ENCODE measurements at places on chromosomes 12 and 14.

- no peak for DNase-seq
Observed at GRCh38 chr12:26188641-26189040, 6.7 kb upstream of the SSPN start.

- no peak for DNase-seq
Observed at GRCh38 chr12:82852529-82852928, 165.8 kb downstream of the TMTC2 start.

- no peak for DNase-seq
Observed at GRCh38 chr12:3727877-3728632, 24.9 kb downstream of the CRACR2A start.

GRCh38 chr14:51595881-51596455 is 55.7 kb upstream of the FRMD6 start:
- DNase-seq, result no peak

GRCh38 chr12:65781681-65782269 is 42.5 kb upstream of the HMGA2 start:
- DNase-seq, result no peak

- peak; percentile 83 for DNase-seq
Observed at GRCh38 chr12:124906606-124907261, 7.7 kb downstream of the UBC start.

All from effector memory CD4-positive, alpha-beta T cell (primary cell).